Common myeloid progenitor, CD34-positive (primary cell): ENCODE measurements at places on chromosomes 4 and X.

DNA sequence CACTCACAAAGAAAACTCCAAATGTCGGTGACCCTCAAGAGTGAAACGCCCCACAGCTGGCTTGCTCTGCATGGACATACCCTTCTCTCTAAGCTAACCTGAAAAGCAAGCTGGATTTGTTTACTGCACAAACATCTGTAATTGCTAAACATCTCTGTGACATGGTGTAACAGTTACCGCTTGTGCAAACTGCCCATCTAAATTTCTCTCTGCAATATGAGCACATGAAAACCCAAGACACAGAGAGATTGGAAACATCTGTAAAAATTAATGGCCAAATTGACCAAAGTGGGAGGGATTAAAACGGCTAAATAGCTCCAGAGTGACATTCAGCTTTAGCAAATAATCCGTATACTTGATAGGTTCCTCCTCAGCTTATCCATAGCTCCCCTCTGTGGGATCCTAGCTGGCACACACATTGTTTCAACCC lies 155.0 kb upstream of the MAP3K15 start:
- no peak for DNase-seq

GRCh38 chrX:52352551-52352950 lies 16.3 kb upstream of the XAGE2 start:
- no peak for DNase-seq

- DNase-seq, result no peak
These were observed 182.1 kb downstream of the NSUN7 start for GRCh38 chr4:40931841-40932240.

DNA sequence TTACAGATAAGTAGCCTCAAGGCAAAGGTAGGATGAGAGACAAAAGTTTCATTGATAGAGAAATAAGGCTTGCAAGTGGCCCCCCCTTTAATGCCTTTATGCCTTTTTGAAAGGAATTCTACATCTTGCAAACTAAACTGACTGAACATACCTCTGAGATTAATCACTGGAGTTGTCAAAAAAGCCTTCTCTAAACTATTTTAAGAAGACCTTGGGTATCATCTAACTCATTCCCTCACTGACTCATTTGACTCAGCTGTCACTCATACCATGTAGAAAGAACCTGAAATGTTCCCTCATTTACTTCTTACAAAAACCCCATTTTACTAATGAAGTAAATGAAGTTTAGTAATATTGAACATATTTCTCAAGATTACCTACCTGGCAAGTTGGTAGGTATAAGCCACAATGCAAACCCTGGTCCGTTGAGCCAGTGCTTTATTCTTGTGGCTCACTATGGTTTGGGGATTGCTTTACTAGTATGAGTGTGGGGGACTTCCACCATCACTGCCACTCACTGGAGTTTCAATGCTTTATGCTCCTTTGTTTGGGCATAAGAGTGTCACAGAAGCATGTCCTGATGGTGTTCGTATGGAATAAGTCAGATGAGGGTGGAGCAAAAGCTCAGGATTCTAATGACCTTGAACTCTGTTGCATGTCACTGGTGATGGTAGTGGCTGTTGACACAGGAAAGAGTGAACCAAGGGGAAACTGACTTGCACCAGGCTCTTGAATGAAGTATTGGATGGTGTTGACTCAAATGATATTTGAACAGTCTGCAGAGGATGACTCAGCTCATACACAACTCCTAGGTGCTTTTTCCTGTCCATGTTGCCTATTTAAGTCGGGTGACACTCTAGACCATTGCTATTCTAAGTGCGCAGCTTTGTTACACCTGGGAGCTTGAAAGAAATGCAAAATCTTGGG lies 305.5 kb upstream of the EMCN start:
- DNase-seq, result no peak

DNA sequence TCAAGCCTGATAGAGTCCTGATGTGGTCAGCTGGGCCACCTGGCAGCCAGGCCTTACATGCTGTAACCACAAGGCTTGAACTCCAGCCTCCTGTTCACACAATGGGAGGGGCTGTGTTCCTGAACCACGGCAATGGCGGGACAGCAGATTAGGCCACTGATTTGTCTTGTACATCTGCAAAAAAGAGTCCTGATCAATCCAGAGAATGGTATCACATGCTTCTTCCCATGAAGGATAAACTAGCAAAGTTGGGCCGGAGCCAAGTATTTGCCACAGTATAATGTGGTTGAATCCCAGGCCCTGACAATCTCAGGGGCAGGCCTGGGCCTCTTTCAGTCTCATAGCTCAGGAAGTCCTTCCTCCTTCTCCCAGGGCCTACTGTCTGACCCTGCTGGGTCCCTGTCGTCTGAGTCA lies 2182.5 kb upstream of the AGA start:
- peak; percentile 4 for DNase-seq

GRCh38 chr4:10803713-10804343 lies 119.3 kb upstream of the CLNK start:
- DNase-seq, result no peak

GRCh38 chr4:5120468-5120867 lies 69.2 kb downstream of the STK32B start:
- DNase-seq, result no peak

- no peak for DNase-seq
These were observed 10.6 kb upstream of the SLC2A9 start for GRCh38 chr4:10031668-10032590.

DNA sequence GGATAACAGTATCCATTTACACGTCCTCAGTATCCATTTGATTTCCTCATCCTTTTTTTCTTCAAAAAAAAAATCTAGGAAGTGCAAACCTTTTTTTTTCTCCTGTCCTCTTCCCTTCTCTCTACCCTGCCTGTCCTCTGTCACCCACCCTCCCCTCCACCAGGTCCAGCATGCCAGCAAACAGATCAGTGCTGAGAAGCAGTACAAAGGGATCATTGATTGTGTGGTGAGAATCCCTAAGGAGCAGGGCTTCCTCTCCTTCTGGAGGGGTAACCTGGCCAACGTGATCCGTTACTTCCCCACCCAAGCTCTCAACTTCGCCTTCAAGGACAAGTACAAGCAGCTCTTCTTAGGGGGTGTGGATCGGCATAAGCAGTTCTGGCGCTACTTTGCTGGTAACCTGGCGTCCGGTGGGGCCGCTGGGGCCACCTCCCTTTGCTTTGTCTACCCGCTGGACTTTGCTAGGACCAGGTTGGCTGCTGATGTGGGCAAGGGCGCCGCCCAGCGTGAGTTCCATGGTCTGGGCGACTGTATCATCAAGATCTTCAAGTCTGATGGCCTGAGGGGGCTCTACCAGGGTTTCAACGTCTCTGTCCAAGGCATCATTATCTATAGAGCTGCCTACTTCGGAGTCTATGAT lies 1.7 kb downstream of the SLC25A4 start:
- DNase-seq, result no peak
